ENCODE measurements at places on chromosomes 7 and 10.
A peak's percentile ranks its signal among the peaks of the same experiment; 100 is the strongest.

DNA sequence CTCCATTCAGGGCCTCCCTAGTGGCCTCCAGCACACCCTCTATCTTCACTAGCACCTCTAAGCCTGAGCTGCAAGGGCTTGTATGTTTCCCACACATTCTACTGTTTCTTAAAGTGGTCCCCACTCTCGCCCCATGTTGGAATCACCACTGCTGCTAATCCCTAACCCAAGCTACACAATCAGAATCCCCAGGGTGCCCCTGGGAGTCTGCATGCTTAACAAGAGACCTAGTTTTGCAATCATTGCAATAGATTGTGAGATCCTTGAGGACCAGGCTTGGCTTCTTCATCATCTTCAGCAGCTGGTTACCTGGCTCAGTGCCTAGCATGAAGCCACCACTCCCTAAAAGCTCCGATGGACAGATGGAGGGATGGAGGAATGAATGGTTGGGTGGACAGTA is 113.9 kb downstream of the MYOF start:
- DNase-seq, result no peak

GRCh38 chr10:76029782-76030181 is 598.4 kb downstream of the LRMDA start:
- no peak for DNase-seq

DNA sequence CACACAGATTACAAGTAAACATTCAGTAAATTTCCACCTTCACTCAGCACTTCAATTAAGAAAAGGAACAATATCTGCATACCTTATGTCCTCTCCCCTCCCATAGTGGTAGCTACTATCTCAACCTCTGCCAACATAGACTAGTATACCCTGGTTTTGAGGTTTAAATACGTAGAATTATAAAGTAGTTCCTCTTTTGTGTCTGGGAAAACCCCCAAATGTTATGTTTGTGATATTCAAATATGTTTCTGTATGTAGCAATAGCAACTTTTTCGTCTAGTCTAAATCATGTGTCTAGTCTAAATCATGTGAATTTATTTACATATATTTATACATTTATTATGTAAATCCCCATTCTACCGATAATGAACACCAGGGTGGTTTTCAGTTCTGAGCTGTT is 13.2 kb upstream of the CAMK2B start:
- no peak for DNase-seq

DNA sequence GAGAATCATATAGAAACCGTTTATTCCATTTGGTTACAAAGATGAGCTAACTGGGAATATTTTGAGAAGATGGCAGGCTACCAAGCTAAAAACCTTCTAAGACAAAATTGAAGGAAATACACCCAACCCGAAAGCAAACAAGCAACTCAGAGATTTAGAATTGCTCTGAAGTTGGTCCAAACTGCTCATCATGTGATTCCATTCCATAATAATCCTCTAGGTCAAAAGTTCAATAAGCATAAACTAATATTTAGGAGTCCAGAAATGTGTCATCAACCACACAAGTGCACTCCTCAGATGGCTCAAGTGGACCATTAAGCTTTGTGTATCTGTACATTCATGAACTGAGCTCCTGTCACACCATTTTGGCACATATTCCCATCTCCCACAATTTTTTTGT is 28.7 kb downstream of the DGKI start:
- no peak for DNase-seq

- DNase-seq, result no peak
Measured at GRCh38 chr10:129047600-129047999, 419.4 kb upstream of the MGMT start.

DNA sequence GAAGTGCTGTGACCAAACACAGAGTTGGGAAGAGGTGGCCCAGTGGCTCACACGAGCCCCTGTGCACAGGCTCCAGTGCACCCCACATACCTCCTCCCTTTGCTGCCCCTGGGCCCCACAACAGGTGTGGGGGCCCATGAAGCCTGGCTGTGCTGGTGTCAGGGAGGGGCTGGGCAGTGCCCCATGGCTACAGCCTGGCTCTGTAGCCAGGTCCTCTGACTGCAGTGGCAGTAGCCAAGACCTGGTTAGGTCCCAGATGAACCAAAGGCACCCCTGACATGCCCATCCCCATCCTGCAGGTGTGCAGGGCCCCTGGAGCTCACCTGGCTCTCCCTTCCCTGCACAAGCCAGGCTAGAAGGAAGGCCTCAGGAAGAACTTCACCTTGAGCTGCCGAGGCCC is 176.3 kb downstream of the GRID1 start:
- DNase-seq, result no peak

GRCh38 chr7:25308246-25308645 is 80.0 kb upstream of the NPVF start:
- DNase-seq, result no peak

DNA sequence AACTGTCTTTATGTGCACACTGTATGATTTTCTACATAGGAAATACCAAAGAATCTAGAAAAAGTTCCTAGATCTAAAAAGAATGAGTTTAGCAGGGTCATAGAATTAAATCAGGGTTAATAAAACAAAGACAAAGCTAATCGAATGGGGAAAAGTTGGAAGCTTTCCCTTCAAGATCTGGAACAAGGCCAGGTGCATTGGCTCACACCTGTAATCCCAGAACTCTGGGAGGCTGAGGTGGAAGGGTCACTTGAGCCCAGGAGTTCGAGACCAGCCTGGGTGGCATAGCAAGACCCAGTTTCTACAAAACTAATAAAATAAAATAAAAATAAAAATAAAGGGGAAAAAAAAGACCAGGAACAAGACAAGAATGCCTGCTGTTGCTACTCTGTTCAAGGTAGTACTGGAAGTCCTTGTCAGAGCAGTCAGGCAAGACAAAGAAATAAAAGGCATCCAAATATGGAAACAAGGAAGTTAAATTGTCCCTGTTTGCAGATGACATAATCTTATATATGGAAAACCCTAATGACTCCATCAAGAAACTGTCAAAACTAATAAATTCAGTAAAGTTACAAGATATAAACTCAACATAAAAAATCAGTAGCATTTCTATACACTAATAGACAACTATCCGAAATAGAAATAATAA is 76.1 kb upstream of the RHEB start:
- no peak for DNase-seq

DNA sequence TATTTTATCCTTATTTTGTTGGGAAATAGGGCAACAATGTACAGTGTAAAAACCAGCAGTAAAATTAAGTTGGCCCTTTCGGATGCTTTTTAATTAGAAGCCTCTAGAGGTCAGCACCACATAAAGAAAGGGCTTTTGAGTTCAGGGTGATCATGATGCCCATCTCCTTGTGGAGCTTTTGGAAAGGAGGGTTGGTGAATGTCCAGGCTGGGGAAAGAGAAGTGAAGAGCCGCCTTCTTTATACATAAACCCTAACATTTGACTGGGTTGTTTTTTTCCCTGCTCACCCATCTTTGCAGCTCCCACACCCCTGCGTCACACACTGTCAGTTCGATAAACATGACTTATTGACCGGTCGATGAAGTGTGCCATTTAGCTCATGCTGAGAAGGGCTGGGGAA is 29.8 kb downstream of the MTURN start:
- no peak for DNase-seq

DNA sequence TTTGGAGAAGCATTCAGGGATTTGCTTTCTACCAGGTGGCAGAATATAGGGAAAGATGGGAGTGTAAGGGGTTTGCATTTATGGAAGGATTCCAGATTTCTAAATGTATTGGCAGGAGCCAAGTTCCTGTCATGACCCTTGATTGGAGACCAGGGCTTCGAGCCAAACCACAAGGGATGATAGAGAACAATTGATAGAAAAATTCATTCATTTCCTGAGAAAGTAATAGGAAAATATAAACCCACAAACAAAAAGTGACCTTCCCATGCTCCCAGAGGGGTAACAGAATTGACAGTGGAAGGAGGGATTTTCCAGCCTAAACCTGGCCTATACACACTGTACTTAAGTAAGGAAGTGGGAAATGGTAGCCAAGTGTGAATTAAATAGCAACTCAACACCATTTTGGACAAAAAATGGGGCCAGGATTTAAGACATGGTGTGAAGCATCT is 22.4 kb upstream of the IFIT2 start:
- no peak for DNase-seq

GRCh38 chr7:142451817-142452216 is 194.0 kb upstream of the PRSS58 start:
- DNase-seq, result no peak

- DNase-seq, result no peak
Measured at GRCh38 chr7:108589874-108590273, 20.2 kb downstream of the DNAJB9 start.

GRCh38 chr7:122291189-122291588 is 13.4 kb downstream of the FEZF1 start:
- no peak for DNase-seq

DNA sequence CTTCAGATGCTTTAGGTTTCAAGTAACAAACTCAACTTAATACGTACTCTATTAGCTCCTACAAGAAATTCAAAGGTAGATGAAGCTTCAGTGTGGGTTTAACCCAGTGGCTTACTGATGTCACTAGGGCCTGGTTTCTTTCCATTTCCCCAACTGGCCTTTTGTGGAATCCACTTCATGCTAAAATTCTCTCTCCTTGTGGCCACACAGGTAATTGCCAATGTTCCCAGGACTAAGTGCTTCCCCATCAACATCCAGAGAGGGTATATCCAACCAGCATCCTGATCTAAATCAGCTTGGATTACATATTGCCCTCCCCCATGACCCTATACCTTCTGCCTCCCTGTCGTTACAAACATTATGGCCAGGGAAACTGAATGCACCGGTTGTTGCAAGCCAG is 10.7 kb downstream of the FBXL13 start:
- no peak for DNase-seq

- DNase-seq, result no peak
Measured at GRCh38 chr7:27960415-27960814, 220.2 kb downstream of the JAZF1 start.

GRCh38 chr10:112307358-112308124 is 24.3 kb downstream of the TECTB start:
- peak; percentile 55 for DNase-seq

- DNase-seq, result no peak
Measured at GRCh38 chr7:14288701-14289100, 299.2 kb upstream of the ETV1 start.

DNA sequence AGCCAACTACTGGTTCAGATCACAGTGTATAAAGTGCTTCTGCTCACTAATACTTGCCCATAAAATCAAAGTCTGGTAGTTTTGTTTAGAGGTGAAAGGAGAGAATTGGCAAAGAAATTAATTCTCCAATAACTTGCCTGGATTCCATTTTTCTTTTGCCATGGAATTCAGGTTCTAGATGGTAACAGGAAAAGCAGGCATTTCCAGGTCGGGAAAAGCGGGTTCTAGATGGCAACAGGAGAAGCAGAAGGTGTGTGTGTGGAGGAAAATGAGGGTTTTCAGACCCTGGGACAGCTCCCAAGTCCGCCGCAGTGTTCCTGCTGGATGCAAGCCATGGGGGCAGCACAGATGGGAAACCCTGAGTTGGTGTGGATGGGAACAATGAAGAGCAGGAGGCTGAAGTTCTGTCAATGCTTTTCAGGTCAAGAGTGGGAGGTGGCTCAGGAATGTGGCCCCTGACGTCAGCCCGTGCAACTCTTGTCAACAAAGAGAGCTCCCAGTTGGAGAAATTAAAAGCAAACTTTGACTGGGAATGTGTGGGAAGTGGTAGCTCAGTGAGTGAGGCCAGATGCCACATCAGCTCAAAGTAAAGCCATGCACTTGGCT is 696.7 kb downstream of the LRMDA start:
- no peak for DNase-seq

GRCh38 chr7:137656850-137657232 is 189.9 kb downstream of the DGKI start:
- no peak for DNase-seq

DNA sequence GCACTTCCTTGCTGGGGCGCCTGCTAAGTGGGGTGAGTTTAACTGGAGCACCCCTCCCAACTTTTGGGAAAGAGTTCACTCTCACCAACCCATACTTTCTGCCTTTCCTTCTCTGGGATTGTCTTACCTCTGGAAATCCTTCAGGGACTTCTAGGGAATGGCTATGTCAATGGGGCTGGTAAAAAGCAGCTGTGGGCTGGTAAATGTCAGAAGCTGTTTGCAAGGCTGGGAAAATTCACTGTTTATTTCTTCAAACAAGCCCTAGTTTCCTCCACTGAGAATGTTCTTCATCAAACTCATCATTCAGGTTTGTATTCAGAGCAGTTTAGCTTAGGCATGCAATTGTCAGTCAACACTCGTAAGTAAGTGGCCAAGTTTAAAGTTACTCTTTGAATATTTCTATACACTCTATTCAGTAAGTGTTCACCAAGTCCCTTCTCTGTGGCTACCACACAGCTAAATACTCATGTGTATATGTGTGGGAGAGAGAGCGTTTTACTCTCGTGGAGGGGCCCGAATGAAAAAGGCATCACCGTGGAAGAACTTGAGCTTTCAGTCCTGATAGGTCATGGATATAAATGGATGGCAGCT is 654.8 kb downstream of the LRMDA start:
- DNase-seq, result no peak

GRCh38 chr7:112225006-112225405 is 18.5 kb downstream of the ZNF277 start:
- no peak for DNase-seq

GRCh38 chr7:22127835-22128527 is 182.3 kb upstream of the CDCA7L start:
- no peak for DNase-seq

DNA sequence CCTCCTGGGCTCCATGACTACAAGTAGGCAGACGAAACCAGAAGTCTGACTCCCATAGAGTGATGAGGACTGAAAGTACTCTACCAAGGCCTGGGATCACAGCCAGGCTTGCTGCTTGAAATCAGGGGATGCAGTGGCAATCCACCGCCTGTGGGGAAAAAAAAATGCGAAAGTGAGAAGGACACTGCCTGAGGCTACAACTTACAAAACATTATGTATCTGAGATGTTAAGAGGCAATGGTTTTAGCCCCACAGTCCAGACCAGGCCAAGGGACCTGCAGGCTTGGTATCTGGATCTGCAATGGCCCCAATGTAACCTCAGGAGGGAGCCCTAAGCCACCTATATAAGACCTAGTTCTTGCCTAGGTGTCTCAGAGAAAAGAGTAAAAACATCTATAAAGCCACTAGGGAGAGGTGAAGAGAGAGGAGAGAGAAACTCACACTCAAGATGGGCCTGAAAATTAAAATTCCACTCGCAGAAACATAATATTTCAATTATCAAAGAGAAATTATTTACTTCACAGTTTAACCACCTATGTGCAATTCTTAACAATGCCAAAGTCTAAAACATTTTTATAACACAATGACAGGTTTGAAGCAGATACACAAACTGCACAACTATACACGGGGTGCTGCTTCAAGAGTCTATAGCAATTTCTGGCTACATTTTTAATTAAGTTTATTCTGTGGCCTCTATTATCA is 13.9 kb downstream of the DNAJC1 start:
- DNase-seq, result peak; percentile 56

- DNase-seq, result no peak
Measured at GRCh38 chr7:9870674-9871073, 1103.0 kb upstream of the PHF14 start.

DNA sequence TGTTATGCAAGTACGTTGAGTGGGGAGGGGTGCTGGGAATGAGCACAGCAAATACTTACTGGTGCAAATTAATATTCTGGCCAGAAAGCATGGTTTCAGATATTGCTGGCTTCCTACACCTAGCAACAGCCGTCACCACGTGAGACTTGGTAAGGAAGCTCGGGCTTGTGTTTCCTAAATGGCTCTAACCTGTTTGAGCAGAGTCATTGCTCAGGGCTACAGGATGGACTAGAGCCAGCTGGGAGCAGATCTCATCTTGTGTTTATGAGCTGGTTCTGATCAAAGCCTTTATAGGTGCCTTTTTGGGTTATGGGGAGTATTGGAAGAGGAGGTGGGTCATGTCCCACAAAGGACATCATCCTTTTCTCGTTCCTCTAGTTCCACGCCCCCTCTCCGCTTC is 200.3 kb downstream of the BUB3 start:
- DNase-seq, result no peak

GRCh38 chr10:111295788-111296187 is 219.0 kb downstream of the ADRA2A start:
- DNase-seq, result no peak
